ENCODE measurements at places on chromosomes 5 and 9. TPM values are rescaled to one million over a fixed set of nuclear protein-coding genes. Genes with fewer than 3 reads are reported as not detected.

TAF11L5 gene
- not detected for total RNA-seq

DNA sequence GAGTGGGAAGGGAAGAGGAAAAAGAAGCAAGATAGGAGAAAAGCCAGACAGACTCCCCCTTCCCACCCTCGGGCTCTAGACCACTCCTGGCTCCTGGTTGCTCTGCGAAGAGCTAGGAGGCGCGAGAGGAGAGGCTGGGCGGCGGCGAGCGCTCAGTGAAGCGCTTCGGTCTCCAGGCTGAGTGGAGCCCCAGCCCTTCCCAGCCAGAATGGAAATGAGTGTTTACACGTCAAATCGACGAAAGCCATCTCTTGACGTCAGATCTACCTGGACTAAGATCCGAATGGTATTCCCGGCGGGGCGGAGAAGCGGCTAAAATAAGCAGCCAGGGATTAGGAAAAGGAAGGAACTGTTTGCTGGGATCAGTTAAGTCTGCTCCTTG lies at the start of gene PCSK1:
PCSK1 (minus strand) TSS at position 183 of the 382 bp plus-strand sequence. CDS start 206 bp downstream, outside the sequence.
- DNase-seq = no peak

GRCh38 chr9:19122490-19123042 lies 4.7 kb downstream of the PLIN2 start:
- DNase-seq = no peak

- DNase-seq = no peak
Observed at GRCh38 chr9:93648181-93648580, 71.8 kb downstream of the PHF2 start.

ABLIM3 gene
- total RNA-seq = not detected

Measured in CD4-positive, alpha-beta T cell (primary cell).